ENCODE measurements at places on chromosomes 7 and 10. TPM values are rescaled to one million over a fixed set of nuclear protein-coding genes. Genes with fewer than 3 reads are reported as not detected.

The TLX1 gene
- total RNA-seq: not detected

The BLOC1S2 gene
- total RNA-seq: 58.0 TPM

The PRSS2 gene
- total RNA-seq: not detected

The CLRN3 gene
- total RNA-seq: not detected

The NMT2 gene
- total RNA-seq: 17.1 TPM

The PRR15 gene
- total RNA-seq: not detected

The FKBP6 gene
- not detected for total RNA-seq

The ATOH7 gene
- total RNA-seq: not detected

The NEBL gene
- 0.10 TPM for total RNA-seq

The RAMP3 gene
- 0.31 TPM for total RNA-seq

The CCL26 gene
- not detected for total RNA-seq

The KLF14 gene
- under 0.01 TPM for total RNA-seq

The SCART1 gene
- total RNA-seq: 1.5 TPM

The TSPAN12 gene
- total RNA-seq: not detected

The RELN gene
- total RNA-seq: under 0.01 TPM

The TCAF2 gene
- 27.3 TPM for total RNA-seq

The MMD2 gene
- total RNA-seq: not detected

The PITX3 gene
- not detected for total RNA-seq

The ZNF804B gene
- total RNA-seq: not detected

The ANKRD30A gene
- total RNA-seq: not detected

The LRMDA gene
- total RNA-seq: 7.6 TPM

The FAM25C gene
- not detected for total RNA-seq

The TAF6 gene
- 16.1 TPM for total RNA-seq

The DGKI gene
- 0.21 TPM for total RNA-seq

The RNF32 gene
- 0.10 TPM for total RNA-seq

The MKX gene
- total RNA-seq: not detected

The CYP26A1 gene
- not detected for total RNA-seq

The CLIP2 gene
- total RNA-seq: 11.9 TPM

The FLNC gene
- under 0.01 TPM for total RNA-seq

The SPDYE5 gene
- total RNA-seq: not detected

The CCDC3 gene
- total RNA-seq: 0.21 TPM

The PPP1R3A gene
- not detected for total RNA-seq

All from mononuclear cell (primary cell).